Iris pigment epithelial cell (primary cell): ENCODE measurements at places on chromosomes 2 and 18.

DNA sequence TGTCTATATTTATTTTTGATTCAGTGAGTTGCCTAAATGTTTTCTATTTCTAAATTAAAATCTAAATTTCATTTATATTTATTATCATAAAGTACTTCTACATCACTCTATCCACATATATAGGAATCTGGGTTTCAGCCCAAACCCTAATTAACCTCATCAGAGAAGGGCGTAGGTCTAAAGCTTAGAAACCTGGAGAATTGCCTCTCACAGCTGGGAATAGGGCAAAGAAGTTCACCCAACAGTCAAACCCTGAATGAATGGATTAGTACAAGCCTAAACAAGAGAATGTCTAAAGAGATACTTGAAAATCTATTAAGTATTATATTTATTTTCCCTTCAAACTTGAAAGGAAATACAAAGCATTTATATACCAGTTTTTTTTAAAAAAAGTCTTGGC, 26.2 kb downstream of the TFPI start:
- no peak for DNase-seq

DNA sequence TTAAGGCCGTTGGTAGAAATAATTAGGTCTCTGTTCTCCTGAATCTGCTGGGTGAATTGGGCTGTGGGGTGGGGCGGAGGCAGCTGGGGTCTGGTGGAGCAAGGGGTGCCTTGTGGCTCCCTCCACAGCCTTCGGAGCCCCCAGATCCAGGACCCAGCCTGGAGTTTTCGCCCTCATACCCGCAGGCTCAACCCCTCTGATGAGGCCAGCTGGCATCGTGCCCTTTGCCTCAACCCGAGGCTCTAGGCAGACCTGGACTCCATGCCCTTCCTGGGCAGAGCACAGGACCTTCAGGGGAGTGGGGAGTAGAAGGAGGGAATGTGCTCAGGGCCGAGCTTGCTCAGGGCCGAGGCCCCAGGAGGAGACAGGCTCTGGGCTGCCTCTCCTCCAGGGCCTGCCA, 50.3 kb upstream of the SMAD7 start:
- no peak for DNase-seq

DNA sequence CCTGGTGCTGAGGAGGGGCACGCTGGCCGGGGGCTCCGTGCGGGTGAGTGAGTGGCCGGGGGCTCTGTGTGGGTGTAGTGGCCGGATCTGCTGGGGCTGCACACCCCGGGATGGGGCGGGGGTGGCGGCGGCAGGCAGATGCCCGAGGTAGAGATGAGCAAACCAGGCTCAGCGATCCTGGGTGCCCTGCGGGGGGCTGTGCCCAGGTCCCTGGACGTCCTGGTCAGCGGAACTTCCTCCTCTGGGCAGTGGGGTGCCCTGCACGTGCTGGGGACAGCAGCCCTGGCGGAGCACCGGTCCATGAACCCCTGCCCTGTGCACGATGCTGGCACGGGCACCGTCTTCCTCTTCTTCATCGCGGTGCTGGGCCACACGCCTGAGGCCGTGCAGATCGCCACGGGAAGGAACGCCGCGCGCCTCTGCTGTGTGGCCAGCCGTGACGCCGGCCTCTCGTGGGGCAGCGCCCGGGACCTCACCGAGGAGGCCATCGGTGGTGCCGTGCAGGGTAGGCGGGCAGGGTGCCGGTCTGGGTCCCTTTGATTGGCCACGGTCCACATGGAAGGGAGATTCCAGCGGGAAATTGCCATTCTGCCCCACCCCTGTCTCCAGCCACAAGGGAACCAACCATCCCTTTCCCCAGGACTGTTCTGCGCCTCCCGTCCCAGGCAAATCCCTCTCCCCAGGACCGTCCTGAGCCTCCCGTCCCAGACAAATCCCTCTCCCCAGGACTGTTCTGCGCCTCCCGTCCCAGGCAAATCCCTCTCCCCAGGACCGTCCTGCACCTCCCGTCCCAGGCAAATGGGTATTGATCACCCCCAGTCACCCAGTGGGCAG, 5.9 kb downstream of the NEU4 start:
- DNase-seq, result no peak

DNA sequence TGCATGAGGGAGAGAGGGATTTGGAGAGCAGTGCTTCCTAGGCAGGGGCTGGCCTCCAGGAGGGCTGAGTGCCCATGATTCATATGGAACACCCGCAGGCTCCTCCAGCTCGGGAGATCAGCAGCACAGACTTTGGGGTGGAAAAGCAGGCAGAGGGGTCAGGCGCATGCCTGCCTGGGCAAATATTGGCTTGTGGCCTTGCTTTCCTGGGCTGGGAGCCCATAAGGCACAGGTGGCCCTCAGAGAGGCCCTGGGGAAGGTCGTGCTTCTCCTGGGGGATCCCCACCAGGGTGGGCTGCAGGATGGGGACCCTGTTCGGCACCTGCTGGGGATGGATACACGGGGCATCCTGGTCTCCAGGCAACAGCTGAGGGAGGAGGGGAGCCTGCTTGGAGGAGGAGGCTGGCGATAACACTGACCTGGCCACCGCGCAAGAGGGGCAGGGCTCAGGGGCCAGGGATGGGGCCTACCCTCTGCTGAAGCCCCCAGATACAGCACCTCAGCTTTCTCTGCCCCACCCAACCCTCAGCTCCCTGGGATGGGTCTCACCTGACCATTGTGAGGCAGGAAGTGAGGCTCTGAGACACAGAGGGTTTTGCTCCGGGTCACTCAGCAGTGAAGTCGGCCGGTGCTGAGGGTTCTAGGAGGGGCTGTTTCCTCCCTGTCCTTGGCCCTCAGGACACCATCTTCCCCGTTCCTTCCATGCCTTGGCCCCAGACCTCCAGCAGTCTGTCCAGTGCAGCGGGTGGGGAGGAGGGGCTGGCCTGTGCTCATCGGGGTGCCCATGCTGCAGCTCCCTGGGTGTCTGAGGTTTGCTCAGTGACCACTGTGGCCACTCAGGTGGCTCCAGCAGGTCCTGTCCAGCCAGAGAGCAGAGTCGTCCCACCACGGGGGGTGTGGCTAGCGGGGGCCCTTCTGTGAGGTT, 12.0 kb downstream of the AQP12A start:
- DNase-seq, result no peak

GRCh38 chr2:204019572-204020501, 83.3 kb downstream of the ICOS start:
- peak; percentile 50 for DNase-seq

- DNase-seq, result no peak
Observed at GRCh38 chr18:56224669-56225561, 413.5 kb downstream of the TXNL1 start.

GRCh38 chr2:159755788-159756187, 42.2 kb downstream of the CD302 start:
- DNase-seq, result peak; percentile 67

DNA sequence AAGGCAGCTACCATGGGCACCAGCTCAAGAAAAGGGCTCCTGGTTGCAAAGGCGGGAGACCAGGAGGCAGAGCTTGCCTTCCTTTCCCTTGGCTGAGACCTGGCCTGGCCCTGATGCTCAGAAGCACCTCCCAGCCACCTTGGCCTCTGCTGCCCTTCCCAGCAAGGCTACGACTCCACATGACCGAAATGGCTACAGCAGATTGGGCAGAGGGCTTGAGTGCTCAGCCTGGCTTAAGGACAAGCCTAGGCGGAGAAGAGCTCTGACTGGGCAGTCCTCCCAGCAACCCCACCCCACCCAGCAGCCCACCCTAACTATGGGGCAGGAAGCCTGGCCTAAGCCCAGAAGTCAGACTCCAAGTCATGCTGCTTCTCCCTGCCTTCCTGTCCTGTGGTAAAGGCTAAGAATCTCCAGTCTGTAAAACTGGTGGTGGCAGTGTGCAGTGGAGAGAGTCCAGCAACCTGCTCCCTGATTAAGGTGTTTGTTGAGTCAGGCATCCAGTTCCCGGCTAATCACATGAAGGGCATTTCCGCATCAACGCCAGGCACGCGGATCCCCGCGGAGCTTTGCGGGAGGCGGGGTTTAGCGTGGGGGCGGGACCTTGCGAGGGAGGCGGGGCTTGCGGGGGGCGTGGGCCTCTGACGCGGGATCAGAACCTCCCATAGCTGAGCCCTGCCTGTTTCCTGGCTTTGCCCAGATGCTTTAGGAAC, 256.0 kb downstream of the BCL11A start:
- no peak for DNase-seq

GRCh38 chr2:171852366-171852888, 41.6 kb downstream of the SLC25A12 start:
- DNase-seq, result no peak

GRCh38 chr2:174788291-174788929, 24.1 kb upstream of the CHRNA1 start:
- DNase-seq, result no peak

GRCh38 chr2:189685540-189686229, 11.2 kb downstream of the ANKAR start:
- peak; percentile 86 for DNase-seq

GRCh38 chr2:144705328-144706245, 185.7 kb upstream of the ZEB2 start:
- peak; percentile 87 for DNase-seq

GRCh38 chr2:101610750-101611315, 86.7 kb upstream of the MAP4K4 start:
- DNase-seq, result peak; percentile 46

GRCh38 chr2:149038442-149039212, at the start of gene LYPD6B:
TSS of gene LYPD6B (plus strand) at chr2:149038699. CDS start at chr2:149130949, 92,250 bp downstream.
- DNase-seq, result no peak

- DNase-seq, result peak; percentile 74
Observed at GRCh38 chr2:216620786-216621185, 12.4 kb upstream of the IGFBP2 start.

DNA sequence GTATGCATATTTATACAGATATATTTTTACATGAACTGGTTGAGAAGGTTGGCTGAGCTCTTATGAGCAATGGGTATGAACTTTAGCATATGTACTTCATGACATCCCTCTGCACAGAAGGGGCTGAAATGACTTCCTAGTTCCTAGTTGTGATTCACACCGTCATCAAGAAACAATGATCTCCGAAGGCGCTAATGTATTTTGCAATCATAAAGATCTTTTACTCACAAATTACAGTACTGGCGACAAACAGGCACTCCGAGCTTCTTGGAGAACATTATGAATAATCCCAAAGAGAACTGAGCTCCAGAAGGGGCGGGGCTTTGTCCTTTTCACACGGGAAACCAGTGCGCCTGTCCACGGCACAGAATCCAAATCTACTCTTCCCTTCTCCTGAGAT, 18.1 kb downstream of the BCL2 start:
- DNase-seq, result no peak

- no peak for DNase-seq
Observed at GRCh38 chr2:32248299-32248698, 16.4 kb downstream of the NLRC4 start.

DNA sequence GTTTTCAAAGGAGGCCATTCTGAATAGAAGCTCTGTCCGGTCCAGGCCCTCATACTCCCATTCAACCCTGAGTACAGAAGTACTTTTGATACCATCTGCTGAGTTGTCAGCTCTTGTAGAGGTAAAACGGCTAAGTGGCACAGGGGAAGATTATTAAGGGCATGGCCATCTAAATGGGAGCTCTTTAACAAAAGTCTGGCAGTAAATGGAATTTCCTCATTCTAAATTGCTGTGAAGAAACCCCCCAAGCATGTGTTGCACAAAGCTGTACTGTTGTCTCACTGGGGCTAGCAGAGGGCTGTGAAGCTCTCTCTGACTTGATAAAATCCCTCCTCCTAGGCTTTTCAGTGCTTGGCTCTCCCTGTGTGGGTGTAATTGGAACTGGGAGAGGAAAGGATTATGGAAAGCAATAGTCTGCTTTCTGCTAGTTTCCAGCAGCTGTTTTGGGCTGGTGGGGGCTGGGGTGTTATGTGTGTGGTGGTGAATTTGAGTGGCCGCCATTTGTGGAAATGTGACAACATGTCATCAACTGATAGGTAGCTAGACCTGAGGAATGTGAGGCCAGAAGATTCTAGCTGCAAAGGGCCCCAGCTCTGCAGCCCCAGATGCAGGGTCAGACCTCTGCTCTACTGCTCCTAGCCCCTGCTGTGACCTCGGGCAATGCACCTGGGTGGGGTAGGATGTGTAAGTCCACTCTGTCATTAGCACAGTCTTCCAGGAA, 65.1 kb downstream of the MAP4K4 start:
- no peak for DNase-seq

DNA sequence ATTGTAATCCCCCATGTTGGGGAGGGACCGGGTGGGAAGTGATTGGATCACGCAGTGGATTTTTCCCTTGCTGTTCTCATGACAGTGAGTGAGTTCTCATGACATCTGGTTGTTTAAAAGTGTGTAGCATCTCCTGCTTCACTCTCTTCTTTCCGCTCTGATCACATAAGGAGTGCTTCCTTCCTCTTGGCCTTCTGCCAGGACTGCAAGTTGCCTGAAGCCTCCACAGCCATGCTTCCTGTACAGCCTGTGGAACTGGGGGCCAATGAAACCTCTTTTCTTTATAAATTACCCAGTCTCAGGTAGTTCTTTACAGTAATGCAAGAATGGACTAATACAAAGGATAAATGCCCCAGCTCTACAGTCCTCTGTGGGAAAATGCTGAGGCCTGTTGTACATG, 437.5 kb upstream of the NXPH2 start:
- DNase-seq, result no peak

DNA sequence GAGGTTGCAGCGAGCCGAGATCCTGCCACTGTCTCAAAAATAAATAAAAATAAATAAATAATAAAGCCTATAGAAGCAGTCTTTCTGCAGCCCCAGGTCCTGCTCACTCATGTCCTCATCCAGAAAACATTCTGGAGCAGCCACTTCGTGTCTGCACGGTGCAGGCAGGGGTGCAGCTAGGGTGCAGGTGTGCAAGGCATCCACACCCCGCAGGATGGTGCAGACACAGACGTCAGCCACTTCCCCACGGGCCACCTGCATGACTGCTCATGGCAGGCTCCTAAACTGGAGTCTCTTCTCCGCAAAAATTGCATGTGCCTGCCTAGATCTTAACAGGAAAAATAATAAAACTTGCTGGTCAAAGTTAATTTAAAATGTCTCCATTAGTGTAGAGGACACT, 80.2 kb upstream of the SNTG2 start:
- DNase-seq, result no peak

GRCh38 chr2:203728321-203728720, 21.9 kb downstream of the CD28 start:
- no peak for DNase-seq

DNA sequence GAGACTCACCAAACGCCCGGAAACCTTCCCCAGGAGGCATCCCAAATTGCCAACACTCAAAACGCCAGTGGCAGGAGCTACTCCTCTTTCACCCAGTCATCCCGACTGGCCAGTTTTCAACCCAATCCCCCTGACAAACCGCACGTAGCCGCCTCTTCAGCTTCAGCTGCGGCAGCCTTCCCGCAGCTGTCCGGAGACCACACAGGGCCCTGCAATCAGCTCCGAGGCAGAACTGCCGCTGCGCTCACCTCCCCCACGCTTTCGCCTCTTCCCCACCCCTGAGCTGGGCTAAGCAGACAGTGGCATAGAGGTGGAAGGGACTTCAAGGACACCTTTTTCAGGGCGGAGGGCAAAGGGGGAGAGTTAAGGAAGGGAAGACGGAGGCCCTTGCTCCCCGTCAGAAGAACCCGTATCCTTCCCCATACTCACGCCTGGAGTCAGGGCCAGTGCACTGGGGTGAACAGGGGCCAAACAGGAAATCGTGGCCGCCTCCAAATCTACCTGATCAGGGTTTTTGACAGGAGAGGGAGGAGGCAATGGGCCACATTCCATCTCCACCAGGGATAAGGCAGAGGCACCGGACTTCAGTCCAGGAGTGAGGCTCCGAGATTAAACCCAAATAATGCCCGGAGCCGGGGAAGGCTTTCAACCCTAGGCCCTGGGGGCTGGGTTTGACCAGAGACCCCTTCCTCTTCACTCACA, 16.9 kb downstream of the CYP26B1 start:
- DNase-seq, result no peak
